ENCODE measurements at places on chromosomes 2 and 18. TPM values are rescaled to one million over a fixed set of nuclear protein-coding genes. Genes with fewer than 3 reads are reported as not detected.

The TRIB2 gene
- total RNA-seq = 12.6 TPM

The ST3GAL5 gene
- 9.2 TPM for total RNA-seq

The ANKRD44 gene
- total RNA-seq = 3.6 TPM

The GKN1 gene
- total RNA-seq = not detected

The TBR1 gene
- total RNA-seq = not detected

The TLX2 gene
- total RNA-seq = not detected

The EMX1 gene
- total RNA-seq = not detected

The KCNS3 gene
- total RNA-seq = 0.31 TPM

The SLC30A3 gene
- total RNA-seq = 34.7 TPM

The CAVIN2 gene
- total RNA-seq = 170 TPM

The ANKZF1 gene
- 19.3 TPM for total RNA-seq

The STK25 gene
- 519 TPM for total RNA-seq

The GCG gene
- not detected for total RNA-seq

The SLC4A3 gene
- total RNA-seq = 0.25 TPM

The SERPINB13 gene
- total RNA-seq = not detected

The CBLN2 gene
- not detected for total RNA-seq

The CYBRD1 gene
- 22.2 TPM for total RNA-seq

The ITGB6 gene
- total RNA-seq = not detected

The COLEC11 gene
- total RNA-seq = 0.57 TPM

The SNTG2 gene
- total RNA-seq = not detected

The SP9 gene
- total RNA-seq = not detected

The CIB4 gene
- total RNA-seq = not detected

The TXNDC2 gene
- total RNA-seq = not detected

The PDIA6 gene
- 437 TPM for total RNA-seq

The SPC25 gene
- 3.0 TPM for total RNA-seq

The CDH2 gene
- 4.7 TPM for total RNA-seq

The DPP10 gene
- not detected for total RNA-seq

The REEP1 gene
- 6.8 TPM for total RNA-seq

The DLX1 gene
- total RNA-seq = not detected

The CLIP4 gene
- total RNA-seq = 26.7 TPM

The MCM6 gene
- 18.8 TPM for total RNA-seq
